ENCODE measurements at places on chromosomes 7 and 10.

GRCh38 chr7:28847681-28848080, 110.4 kb downstream of the TRIL start:
- no peak for DNase-seq

DNA sequence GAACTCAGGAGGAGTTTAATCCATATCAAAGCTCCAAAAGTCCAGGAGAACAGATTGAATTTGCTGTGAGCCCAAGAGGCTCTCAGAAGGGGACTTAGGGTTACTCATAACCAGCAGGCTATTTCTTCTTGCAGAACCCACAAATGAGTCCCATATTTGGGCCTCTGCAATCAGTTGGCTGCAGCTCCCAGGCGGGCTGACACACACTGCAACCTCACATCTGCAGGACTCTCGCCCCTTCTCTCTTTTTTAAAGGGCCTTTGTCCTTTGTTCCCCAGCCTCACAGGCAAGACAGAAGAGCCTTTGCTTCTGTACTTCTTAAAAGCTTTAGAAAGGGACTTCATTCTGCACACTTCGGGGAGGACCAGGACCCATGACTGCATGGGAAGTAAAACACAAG, 26.7 kb downstream of the CREB3L2 start:
- peak; percentile 61 for DNase-seq

DNA sequence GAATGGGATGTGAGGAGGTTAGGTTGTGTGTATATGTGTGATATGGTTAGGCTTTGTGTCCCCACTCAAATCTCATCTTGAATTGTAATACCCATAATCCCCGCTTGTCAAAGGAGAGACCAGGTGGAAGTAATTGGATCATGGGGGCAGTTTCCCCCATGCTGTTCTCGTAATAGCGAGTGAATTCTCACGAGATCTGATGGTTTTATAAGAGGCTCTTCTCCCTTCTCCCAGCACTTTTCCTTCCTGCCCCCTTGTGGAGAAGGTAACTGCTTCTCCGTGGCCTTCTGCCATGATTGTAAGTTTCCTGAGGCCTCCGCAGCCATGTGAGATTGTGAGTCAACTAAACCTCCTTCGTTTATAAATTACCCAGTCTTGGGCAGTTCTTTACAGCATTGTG, 47.3 kb downstream of the NPVF start:
- no peak for DNase-seq

DNA sequence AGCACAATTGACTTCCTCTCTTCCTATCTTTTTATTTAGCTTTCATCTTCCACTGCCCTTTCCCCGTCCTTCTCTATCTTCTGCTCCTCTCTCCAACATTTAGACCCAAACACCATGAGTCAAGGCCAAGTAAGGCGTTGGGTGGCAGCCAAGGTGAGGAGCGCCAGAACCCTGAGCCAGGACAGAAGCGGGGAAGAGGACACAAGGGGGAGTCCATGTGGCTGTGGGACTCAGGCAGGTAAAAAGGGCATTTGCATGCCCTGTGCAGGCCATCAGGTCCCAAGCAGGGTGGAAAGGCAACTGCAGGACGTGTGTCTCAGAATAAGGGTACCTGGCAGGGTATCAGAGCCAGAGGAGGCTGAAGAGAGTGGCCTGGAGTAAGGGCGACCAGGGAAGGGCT, 192.4 kb upstream of the PFKP start:
- no peak for DNase-seq

DNA sequence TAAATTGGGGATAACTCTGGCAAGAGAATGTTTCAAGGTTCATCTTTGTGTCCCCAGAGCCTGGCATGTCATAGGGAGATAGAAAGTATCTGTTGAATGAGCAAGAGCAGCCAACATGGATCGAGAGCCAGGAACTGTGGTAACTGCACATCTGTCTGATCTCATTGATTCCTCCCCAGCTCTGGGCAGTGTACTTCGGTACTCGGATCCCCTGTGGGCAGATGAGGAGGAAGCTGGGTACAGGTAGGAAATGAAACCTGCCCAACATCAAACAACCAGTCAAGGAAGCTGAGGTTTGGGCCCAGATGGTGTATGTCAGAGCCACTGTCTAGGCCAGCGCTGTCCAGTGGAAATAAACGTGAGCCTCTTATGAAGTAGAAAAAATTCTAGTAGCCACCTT, 76.4 kb downstream of the GRK5 start:
- DNase-seq = no peak

GRCh38 chr10:30963992-30964930, 67.4 kb downstream of the ZNF438 start:
- DNase-seq = no peak

- peak; percentile 61 for DNase-seq
Measured at GRCh38 chr10:69449841-69450240, 1.4 kb upstream of the TSPAN15 start.
